ENCODE measurements at places on chromosomes 11 and 22.

DNA sequence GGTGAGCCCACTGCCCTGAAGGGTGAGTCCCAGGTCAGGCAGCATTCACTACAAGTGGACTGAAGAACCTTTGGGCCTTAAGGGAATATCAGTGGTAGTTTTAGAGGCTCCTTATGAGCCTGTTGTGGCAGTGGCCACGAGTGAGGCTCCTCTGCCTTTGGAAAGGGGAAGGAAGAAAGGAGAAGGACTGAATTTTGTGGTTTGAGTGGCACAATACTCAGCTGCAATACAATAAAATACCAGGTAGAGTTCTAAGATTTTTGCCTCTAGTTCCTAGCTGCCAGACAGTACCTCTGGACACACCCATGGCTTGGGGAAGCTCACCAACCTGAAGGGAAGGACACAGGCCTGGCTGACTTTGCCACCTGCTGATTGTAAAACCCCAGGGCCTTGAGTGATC, 260.9 kb downstream of the DYNC2H1 start:
- H3K27me3 ChIP-seq = no peaks in the 10 kb centered on the region
- DNase-seq = no peak
- no peak overlapping the region for H3K4me3 ChIP-seq
- no peaks in the 10 kb centered on the region for H3K4me1 ChIP-seq

DNA sequence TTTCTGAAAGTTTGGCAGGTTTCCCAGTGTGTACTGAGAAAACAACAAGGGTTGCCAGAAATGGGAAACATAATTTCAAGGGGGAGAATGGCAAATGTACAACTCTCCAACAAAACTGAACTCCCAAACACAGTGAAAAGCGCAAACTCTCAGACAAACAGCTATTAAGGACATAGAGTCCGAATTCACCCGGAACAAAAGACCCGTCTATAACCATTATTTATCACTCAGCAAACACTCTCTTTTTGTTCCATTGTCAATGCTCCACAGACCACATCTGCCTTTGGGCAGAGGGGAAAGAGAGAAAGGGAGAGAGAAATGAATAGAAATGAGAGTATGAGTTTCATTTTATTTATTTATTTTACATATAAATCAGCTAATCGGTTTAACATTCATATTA, 21.7 kb downstream of the KIRREL3 start:
- no peaks in the 10 kb centered on the region for H3K4me1 ChIP-seq
- H3K4me3 ChIP-seq = no peak overlapping the region
- H3K36me3 ChIP-seq = no peaks in the 10 kb centered on the region
- no peaks in the 10 kb centered on the region for H3K27me3 ChIP-seq
- H3K27ac ChIP-seq = no peak overlapping the region
- DNase-seq = no peak

DNA sequence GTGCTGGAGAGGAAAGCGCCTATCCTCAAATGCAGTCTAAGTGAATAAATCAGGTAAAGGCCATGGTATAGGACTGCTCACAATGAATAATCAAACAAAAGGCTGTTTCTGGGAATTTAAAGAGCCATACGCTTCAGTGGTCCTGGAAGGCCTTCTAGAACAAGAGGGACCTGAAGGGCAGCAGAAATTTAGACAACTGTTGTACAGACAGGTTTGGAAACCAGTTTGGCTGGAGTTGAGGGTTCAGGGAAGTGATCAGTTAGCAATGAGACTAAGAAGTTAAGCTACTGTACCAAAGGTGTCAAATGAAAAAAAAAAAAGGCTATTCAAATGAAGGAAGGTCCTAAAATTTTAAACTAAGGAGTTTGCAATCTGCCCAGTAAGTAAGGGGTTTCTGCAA, 56.6 kb upstream of the SCUBE2 start:
- no peaks in the 10 kb centered on the region for H3K4me1 ChIP-seq
- H3K27me3 ChIP-seq = no peaks in the 10 kb centered on the region
- DNase-seq = no peak
- H3K27ac ChIP-seq = no peak overlapping the region
- H3K36me3 ChIP-seq = no peaks in the 10 kb centered on the region
- no peak overlapping the region for H3K4me3 ChIP-seq

DNA sequence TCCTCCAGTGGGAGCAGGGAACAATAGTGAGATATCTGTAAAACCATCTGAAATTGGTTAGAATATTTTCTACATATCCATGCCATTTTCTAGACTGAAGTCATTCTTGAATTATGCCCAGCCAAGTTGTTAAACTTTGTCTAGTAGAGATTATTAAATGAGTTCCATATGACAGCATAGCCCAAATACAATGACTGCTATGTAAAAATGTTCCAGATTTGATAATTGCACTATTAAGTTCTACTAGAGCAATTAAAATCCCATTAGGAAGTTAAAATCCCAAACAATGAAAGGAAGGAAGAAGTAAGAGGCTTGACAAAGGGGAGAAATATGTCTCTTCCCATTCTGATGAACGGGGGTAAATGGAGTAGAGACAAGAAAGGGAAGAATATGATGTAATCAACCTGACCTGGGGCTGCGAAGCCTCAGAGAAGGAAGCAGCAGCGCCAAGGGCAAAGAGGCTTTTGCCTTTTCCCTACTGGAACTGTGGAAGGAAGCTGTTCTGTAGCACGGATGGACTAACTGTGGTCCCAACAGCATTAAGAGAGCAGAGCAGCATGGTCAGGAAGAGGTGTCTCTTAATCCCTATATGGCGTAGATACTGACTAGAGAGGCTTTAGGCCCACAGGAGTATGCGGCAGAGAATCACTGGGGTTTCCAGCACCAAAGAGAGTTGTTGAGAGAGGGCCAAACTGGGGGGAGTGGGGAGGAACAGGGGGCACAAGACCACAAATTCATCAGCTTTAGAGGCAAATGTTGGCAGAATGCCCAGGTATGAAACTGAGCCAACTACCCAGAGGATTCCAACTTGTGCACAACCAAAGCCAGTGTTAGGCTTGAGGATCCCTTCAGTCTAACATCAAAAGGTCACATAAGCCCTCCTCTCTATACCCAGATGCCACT, 26.7 kb downstream of the RRP8 start:
- no peaks in the 10 kb centered on the region for H3K4me1 ChIP-seq
- H3K27ac ChIP-seq = peak overlapping the region; percentile 27
- DNase-seq = no peak
- H3K36me3 ChIP-seq = no peaks in the 10 kb centered on the region

- no peaks in the 10 kb centered on the region for H3K4me1 ChIP-seq
- no peaks in the 10 kb centered on the region for H3K36me3 ChIP-seq
- no peak for DNase-seq
- no peak overlapping the region for H3K4me3 ChIP-seq
- no peaks in the 10 kb centered on the region for H3K27me3 ChIP-seq
Measured at GRCh38 chr22:23093051-23093788, 22.9 kb downstream of the GNAZ start.

DNA sequence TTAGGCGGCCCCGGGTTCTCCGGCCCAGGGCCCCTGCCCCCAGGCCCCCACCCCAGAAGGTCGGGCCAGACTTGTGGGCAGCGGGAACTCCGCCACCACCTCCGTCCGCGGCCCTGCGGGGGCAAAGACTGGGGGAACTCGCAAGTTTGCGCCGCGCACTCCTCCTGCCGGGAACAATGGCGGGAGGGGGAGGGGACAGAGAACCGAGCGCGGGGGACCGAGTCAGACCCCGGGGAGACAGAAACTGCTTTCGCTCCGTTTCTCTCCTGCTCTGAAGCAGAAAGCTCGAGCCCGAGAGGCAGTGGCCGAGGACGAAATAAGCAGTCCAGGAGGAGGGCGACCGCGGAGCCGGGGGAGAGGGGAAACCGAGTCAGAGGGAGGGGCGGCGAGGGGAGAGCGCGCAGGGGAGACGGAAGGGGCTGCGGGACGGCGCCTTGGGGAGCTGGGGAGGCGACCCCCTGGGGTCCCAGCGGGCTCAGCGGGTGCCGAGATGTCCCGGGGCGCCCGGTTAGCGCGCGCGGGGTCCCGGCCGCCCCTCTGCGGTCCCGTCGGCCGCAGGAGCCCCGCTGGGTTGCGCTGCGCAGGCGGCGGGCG, 555 bp downstream of the TP53I11 start:
- H3K27me3 ChIP-seq = no peaks in the 10 kb centered on the region
- peak overlapping the region; percentile 95 for H3K27ac ChIP-seq
- H3K36me3 ChIP-seq = no peaks in the 10 kb centered on the region
- peak overlapping the region; percentile 83 for H3K4me3 ChIP-seq
- DNase-seq = peak; percentile 64
- H3K4me1 ChIP-seq = peaks cover 13% of the 10 kb centered on the region

DNA sequence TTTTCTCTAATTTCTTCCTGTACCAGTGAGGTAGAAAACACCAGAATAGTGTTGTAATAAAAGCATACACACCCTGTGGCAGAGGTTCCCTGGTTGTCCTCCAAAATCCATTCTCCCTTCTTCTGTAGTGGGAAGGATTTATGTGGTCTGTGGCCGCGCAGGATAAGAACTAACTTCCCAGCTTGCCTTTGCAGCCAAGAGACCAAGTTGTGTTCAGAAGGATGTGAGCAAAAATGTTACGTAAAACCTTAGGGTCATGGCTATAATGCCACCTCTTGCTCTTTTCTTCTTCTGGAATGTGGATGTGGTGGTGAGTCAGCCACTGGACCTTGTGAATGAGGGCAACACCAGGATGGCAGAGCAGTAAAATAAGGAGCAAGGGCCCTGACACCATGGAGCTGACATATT, 28.4 kb downstream of the CCDC90B start:
- DNase-seq = no peak
- no peaks in the 10 kb centered on the region for H3K36me3 ChIP-seq
- no peaks in the 10 kb centered on the region for H3K4me1 ChIP-seq
- H3K27ac ChIP-seq = no peak overlapping the region
- no peaks in the 10 kb centered on the region for H3K27me3 ChIP-seq

All from colonic mucosa (tissue), 4 donors.